Transverse colon (tissue), 4 donors: ENCODE measurements at places on chromosomes 1 and 21. TPM values are rescaled to one million over a fixed set of nuclear protein-coding genes. Genes with fewer than 3 reads are reported as not detected.

The PCSK9 gene
- total RNA-seq = not detected

The GBP7 gene
- total RNA-seq = not detected

DNA sequence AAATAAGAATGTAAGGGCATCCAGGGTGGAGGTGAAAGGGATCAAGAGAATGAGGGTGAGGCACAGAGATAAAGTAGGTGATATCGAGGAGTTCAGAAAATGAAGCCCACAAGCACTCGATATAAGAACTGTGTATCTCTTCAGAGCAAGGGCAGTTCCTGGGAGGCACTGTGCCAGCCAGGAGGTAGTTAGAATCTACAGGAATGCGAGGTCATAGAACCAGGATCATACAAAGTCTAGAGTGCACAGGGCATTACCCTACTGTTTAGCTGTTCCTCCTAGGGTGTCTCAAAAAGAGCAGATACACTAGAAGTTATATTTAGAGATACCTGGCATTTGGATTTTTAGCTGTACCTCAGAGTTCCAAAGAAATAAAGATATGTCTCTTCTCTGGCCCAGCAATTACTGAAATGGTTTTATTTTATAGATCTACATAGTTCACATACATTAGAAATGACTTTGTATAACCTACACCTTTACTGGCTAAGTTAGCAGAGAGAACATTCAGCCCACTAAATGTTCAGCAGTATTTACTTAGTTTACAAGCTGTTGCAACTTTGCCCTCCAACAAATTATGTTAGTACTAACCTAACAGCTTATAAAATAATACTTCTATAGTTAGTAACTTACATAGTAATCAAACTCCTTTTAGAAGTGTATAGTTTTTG is 1.6 kb downstream of the OVAAL start:
- peak; percentile 81 for DNase-seq

The NR0B2 gene
- total RNA-seq = 2.7 TPM

DNA sequence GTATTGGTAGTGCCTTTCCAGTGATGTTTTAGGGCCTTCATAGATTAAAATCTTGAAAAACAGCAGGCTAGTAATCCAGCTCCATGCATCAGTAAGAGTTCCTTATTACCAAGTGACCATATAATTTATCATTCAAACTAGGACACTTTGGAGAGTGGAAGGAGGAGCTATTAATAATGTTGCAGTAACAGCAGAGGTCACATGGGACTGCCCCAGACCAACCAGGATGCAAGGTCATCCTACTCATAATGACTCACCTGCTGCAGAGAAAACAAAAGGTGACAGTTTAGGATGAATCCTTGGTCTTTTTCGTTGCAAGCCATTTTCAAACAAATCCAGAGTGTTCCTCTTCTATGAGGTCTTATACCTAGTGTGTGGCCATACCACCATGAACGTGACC is 187.4 kb downstream of the NUF2 start:
- no peak for DNase-seq

- DNase-seq = no peak
Observed at GRCh38 chr21:37578471-37579126, 212.0 kb downstream of the DYRK1A start.
